ENCODE measurements at places on chromosomes 4 and X.
A peak's percentile ranks its signal among the peaks of the same experiment; 100 is the strongest.

GRCh38 chr4:99463566-99463965, 28.4 kb upstream of the ADH7 start:
- DNase-seq = no peak

GRCh38 chr4:74768857-74769525, 25.3 kb downstream of the BTC start:
- no peak for DNase-seq

- DNase-seq = peak; percentile 85
Measured at GRCh38 chrX:63250253-63250868, 100.8 kb downstream of the SPIN4 start.

GRCh38 chrX:108309144-108309543, 129.1 kb downstream of the COL4A6 start:
- peak; percentile 65 for DNase-seq

GRCh38 chrX:51494409-51494808, 2.0 kb downstream of the NUDT11 start:
- DNase-seq = no peak

DNA sequence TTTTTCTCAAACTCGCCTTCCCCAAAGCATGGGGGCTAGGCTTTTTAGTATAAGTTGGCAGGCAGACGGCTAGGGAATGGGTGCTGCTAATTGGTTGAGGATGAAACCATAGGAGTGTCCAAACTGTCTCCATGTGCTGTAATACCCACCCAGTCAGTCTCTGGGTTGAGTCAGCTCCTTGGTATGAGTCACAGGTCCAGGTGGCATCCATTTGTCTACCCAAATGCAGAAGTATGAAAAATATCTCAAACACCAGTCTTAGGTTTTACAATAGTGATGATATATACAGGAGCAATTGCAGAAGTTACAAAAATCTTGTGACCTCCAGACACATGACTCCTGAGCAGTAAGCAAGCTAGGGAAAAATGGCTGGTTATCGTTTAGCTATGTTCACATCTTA, 27.4 kb upstream of the CCSER1 start:
- no peak for DNase-seq

DNA sequence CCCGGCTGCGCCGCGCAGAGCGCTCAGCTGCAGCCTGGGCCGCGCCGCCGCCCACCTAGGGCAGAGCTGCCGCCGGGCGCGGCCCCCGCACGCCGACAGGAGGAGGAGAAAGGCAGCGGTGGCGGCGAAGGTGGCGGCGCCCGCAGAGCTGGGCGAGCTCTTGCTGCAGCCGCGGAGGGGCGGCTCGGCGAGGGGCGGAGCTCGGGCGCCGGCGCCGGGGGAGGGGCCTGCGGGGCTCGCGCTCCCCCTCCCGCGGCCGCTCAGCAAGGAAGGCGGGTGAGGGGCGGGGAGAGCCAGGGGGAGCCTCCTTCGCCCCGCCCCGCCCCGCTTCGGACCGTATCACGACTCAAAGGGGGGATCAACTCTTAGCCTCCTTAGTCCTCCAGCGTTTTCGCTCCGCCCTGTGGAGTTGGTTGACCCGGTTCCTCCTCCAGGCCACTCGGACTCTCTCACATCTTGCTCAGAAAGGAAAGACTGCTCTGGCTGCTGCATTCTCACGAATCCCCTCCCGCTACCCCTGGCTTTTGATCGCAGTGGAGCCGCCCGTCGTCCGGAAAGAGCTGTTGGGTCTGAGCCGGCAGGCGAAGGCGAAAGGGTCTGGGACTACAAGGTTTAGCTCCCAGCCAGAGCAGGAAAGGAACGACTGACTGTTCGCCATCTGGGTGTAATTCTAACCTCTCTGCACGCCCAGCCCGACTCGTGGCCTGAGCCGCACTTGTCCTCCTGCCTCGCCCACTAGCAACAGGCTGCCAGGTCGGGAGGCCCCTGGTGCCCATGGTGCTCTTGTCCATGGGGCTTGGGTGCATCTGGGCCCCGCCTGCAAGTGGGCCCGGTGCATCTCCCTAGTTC, at the start of gene ATP8A1:
Gene ATP8A1, minus strand, starts transcription at position 162 of the 849 bp plus-strand sequence. CDS start 232 bp downstream, outside the sequence.
- DNase-seq = peak; percentile 97

DNA sequence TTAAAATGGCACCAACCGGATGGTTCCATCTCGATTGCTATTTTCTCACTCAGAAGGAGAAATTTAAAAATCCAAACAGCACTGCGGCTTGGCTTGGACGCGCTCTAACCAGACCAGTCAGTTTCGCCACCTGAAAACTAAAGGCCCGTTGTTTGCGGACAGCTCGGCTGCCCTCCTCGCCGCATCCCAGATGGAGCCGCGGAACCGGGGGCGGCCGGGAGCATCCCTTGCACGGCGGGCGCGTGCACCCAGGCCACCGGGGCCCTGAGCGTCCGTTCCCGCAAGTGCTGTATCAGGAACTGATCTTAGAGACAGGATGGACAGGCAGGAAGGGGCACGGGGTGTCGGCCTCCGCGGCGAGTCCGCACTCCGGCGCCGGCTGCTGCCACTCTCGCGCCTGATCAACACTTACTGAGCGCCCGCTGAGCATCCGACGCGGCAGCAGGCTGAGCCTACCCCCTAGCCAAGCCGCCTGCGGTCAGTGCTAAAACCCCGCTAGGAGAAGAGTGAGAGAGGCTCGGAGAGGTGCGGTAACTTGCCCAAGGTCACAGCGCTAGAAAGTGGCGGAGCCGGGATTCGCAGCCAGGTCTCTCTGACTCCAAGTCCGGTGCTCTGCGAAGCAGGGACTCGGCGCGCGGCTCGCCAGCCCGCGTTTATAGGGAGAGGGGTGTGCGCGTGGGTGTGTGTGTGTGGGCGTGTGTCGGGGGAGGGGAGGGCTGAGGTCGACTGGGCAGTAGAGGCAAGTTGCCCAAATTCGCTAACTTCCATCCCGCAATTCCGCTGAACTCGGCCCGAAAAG, at the start of gene CITED1:
Gene CITED1, minus strand, starts transcription at position 629 of the 799 bp plus-strand sequence. CDS start 3,045 bp downstream, outside the sequence.
- DNase-seq = peak; percentile 51

GRCh38 chrX:22220941-22221340, 51.8 kb upstream of the CBLL2 start:
- DNase-seq = peak; percentile 4

GRCh38 chr4:120544838-120545237, 377.7 kb downstream of the PRDM5 start:
- no peak for DNase-seq

DNA sequence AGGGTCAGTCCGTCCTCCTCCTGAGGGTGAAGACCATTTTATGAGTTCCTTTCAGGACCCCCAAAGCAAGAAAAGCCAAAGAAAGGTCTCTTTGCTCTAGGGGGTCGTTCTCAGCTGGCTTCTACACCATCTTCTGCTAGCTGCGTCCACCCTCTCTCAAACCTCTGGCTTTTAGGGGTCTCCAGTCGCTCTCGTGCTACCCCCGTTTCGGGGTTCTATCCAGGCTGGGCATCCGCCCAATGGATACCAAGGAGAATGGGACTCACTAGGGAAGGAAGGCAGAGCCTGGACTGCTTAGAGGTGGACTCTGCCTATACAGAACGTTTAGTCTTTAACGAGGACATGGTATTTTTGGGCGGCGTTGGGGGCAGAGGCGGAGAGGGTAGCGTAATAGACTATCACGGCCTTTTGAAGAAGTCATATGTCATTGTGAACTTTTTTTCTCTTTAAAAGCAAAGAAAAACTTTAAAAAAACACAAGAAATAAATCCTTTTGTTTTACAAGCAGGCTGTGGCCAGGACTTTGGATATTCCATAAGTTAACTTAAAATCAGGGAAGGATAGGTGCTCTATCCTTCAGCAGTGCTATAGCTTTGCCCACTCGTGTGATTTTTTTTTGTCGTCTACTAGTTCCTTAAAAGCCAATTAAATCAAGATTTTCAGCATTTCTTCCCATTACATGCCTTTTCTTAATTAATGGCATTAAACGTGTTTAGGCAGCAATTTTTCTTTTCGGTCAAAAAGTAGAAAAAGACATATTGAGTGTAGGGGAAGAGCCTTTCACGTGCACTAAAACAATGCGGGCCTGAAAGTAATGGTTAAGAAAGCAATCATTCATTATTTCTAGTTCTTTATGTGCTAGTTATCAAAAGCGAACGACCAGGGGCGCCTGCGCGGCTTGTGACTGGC, 7.2 kb upstream of the PITX2 start:
- DNase-seq = peak; percentile 19

- peak; percentile 11 for DNase-seq
Measured at GRCh38 chr4:150078579-150079080, 385 bp downstream of the DCLK2 start.

DNA sequence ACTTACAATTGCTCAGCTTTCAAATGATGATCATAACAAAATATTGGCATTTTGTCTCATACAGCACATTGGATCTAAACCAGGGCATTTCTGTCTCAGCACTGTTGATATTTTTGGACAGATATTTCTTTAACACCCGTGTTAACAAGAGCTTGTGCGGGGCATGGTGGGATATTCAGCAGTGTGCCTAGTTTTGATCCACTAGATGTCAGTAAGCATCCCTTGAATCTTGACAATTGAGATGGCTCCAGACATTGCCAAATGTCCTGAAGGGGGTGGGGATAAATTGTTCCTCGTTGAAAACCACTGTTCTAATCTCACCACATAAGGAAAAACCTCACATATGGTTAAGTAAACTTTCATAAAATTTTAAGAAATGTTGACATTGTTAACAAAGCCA, 806.3 kb downstream of the STIM2 start:
- DNase-seq = peak; percentile 68

DNA sequence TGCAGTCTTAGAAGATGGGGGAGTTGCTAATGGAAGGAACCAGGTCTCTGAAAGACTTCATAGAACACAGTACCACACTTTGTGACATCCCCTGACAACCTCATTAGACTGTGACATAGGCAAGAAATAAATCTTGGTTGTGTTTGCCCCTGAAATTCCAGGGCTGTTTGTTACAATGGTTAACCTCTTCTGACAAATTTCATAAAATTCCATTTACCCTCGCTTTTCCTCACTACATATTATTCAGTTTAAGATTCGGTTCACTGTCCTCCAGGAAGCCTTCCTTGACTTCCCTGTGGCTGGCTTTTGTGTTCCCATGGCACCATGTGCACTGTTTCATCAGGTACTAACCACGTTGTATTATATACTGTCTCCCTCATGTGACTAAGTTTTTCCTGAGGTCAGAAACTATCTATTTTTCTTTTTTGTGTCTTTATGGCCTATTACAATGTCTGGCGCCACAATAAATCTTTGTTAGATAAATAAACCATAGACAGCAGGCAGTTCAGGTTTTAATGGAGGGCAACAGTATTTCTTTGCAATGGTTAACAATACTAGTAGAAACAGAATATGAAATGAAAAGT, 54.2 kb downstream of the ATXN3L start:
- no peak for DNase-seq

GRCh38 chrX:40975951-40976350, 109.3 kb upstream of the USP9X start:
- no peak for DNase-seq

GRCh38 chr4:185039508-185040273, 21.4 kb downstream of the HELT start:
- DNase-seq = peak; percentile 78

GRCh38 chr4:26431461-26432180, 58.7 kb downstream of the CCKAR start:
- DNase-seq = no peak

DNA sequence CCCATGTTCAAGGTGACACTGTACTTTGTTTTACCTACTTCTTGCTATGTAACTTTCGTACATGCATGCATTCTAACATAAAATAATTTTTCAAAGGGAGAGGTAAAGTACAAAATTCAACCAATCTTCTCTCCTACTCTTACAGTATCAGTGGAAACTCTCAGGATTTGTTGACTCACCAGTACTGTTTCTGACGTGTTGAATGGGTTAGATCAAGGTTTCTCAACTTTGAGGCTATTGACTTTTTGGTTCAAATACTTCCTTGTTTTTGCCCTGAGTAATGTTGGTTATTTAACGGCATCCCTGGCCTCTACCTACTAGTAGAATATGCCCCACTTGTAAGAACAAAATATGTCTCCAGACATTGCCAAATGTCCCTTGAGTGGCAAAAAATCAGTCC, 94.6 kb upstream of the SMAD1 start:
- DNase-seq = no peak

DNA sequence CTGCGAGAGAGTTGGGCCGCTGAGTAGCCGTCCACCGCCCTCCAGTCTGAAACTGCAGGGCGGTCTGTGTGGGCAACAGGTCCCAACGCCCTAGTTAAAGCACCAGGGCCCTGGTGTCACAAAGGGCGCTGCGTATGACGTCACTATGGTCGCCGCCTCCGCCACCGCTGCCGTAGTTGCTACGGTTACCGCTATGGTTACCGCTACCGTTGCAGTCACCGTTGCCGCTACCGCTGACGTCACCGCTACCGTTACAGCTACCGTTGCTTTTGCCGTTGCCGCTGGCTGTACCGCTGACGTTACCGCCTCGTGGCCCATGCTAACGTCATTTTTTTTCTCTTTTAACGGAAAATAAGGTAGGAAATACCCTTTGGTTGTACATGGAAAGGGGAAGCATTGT, at the start of gene PPP1R2C:
Gene PPP1R2C, minus strand, starts transcription at position 68 of the 400 bp plus-strand sequence. CDS start 84 bp downstream, outside the sequence.
- DNase-seq = no peak

- DNase-seq = peak; percentile 67
Measured at GRCh38 chrX:118807151-118808017, 16.2 kb upstream of the ZCCHC12 start.

DNA sequence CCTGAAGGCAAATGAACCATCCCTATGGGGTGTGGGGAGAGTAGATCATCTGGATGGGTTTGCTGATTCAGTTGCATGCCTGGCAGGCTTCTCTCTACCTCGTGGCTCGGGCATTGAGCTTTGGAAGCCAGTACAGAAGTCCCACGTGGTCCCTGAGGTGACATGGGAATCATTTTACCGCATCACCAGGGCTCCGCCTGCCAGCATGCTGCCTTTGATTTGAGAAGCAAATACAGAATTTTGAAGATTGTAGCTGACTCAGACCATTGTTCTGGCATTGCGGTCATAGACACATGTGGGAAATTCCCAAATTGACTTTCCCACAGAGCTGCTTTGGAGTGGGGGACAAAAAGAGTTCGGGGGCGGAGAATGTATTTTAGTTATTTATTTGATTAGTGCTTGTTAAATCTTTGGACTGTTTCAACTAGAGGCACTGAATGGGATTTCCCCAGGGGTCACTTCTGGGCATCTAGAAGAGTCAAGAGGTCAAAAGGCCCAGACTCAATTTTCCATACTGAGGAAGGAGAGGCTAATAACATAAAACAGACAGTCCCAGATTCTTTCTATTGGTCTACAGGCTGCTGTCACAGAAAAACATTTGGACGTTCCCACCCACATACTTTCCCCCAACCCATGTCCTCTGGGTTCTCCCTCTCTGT, 79.3 kb downstream of the NHSL2 start:
- no peak for DNase-seq

GRCh38 chrX:148915474-148915873, 415.1 kb downstream of the AFF2 start:
- no peak for DNase-seq

- peak; percentile 71 for DNase-seq
Measured at GRCh38 chr4:2886622-2887021, 43.0 kb downstream of the ADD1 start.

DNA sequence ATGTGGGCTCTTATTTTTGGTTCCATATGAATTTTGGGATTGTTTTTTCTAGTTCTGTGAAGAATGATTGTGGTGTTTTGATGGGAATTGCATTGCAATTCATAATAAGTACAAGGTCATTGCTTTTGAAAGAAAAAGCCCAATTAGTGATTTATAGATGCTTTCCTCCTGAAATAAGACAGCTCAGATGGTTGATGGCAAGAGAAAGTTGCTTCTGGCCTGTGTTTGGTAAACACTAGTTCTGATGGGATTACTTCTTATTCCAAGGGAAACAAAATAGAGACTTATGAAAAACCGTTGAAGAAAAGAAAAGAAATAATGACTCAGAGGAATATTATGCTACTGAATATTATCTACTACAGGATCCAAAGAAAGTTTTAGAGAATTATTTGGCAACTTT, 144.9 kb downstream of the SPANXA1 start:
- no peak for DNase-seq
